ENCODE measurements at places on chromosomes 4 and X.

DNA sequence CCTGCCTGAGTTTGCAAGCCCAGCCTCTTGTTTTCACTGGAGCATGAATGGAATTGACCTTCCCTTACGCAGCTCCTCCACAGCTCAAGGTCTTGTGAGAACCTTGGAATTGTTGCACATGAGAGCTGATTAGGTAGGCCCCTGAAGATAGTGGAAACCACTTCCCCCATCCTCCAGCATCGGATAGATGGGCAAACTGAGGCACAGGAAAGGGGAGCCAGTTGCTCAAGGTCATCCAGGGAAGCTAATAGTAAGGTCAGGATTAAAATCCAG lies 27.2 kb downstream of the PJA1 start:
- DNase-seq = no peak

GRCh38 chr4:54104907-54105306 lies 4.9 kb downstream of the GSX2 start:
- no peak for DNase-seq

DNA sequence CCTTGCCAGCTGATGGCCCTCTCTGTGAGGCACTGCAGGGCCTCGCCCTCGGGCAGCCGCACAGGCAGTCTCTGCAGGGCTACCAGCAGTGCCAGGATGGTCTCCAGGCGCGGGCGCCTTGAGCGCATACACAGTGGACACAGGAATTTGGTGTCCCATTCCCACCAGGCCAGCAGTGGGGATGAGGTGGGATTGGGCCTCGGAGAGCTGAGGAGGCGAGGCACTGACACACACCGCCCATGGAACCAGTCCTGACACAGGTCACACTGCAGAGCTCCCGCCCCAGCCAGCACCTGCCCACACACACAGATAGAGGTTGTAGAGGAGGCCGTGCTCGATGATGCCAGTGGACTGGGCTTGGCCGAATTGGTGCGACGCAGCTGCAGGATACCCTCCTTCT lies 30.7 kb downstream of the KDM5C start:
- DNase-seq = no peak

DNA sequence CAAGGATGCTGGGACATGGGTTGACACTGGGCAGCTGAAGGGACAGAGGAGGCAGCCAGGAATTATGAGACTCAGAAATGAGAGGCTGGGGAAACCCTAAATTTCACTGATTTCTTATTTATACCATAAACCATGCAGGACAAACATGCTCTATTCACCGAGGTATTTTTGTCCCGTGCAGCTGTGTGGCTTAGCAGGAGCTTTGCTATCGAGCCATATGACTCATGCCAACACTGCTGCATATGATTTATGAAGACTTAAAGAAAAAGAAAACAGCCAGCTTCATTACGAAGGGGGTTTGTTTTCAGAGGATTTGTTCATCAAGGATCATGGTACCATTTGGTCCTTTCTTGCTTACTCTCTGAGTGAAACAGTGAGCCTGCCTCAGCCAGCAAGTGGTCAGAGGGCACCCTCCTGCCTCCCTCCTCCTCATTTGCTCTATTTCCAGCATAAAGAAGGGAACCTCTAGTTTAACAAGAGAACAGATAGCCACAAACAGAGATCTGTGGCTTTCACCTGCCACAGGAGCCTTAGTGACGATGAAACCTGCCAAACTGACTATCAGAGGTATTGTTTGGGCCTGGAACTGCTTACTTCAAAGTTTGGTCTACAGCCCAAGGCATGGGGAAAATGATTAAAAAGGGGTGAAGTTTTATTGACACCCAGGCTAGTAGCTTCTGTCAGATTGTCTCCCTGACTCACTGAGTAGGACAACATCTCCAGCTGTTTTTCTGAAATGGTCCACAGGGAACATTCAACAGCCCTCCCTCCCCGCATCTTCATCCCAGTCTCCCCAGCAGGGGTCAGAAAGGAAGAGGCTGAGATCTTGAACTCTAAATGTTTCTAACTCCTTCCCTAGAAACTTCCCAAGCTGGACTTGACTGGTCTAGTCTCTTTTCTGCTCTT lies 80.1 kb upstream of the MAML3 start:
- peak; percentile 81 for DNase-seq

GRCh38 chrX:150512461-150512901 lies 55.9 kb upstream of the MTM1 start:
- no peak for DNase-seq

- peak; percentile 50 for DNase-seq
Observed at GRCh38 chr4:141348125-141348524, 127.4 kb downstream of the ZNF330 start.

DNA sequence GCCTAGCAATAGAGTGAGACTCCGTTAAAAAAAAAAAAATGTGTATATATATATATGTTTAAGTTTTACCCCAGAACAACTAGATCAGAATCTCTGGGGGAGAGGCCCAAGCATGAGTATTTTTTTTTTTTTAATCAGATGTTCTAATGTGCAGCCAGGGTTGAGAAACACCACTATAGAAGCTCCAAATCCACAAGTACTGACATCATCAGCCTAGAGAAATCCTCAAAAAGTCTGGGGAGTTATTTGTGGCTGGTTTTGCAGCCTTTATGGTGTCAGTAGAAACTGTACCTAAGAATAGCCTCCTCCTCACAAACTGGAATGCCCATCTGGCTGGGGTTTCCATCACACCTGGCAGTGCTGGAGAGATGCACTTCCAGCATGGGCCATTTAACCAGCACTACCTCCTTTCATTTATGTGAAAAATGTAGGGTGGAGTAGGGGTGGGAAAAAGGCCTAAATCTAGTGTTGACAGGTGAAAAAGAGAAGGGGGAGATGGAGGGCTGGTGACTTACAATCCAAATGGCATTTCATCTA lies 93.5 kb downstream of the CBLL2 start:
- peak; percentile 56 for DNase-seq

GRCh38 chr4:141792164-141792563 lies 155.8 kb downstream of the IL15 start:
- no peak for DNase-seq

DNA sequence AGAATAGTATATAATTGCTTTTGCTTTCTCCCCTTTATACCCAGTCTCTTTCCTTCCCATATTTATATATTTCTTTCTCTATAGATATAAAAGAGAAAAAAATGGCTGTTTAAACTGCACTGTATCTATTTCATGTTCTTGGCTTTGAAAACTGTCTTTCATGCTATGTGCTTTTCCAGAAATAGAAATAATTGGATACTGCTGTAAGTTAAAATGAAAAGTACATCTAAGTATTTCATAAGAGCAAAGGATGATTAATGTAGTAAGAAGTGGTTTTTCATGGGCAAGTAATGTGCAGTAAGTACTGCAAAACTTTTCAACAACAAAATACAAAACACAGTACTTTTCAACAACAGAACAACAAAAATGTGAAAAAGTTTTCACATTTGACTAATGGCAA lies 237.9 kb downstream of the SNCA start:
- no peak for DNase-seq

GRCh38 chr4:3516061-3516835 lies 16.0 kb downstream of the LRPAP1 start:
- no peak for DNase-seq

GRCh38 chrX:44997888-44998287 lies 124.9 kb downstream of the KDM6A start:
- no peak for DNase-seq

DNA sequence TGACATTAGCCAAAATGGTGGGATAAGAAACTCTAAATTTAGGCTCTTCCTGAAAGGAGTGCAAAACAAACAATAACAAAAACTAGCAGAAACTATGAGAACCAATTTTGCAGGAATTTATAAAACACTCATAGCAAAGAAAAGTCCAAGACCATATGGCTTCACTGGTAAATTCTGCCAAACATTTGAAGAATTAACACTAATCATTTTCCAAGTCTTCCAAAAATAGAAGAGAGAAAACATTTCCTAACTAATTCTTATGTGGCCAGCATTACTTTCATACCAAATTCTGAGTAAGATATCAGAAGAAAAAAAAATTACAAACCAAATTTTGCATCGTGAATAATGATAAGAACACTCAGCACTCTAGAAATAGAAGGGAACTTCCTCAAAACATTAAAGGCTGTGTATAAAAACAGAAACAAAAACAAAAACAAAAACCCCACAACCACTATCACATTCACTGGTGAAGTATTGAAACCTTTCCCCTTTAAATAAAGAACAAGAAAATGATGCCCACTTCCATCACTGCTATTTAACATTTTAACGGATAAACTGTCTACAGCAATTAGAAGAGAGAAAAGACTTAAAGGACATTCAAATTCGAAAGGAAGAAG lies 524.3 kb upstream of the GALNTL6 start:
- no peak for DNase-seq

DNA sequence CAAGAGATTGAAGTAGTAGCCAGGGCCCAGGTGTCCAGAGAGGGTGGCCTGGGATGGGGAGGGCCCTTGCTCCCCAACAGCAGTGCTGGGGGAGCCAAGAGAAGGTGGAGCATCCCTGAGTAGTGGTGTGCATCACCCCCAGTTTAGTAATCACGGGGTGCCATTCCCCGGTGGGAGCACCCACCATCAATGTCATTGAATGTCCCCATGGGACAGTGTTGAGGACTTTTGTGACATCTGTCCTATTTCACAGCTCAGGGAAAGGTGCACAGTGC lies 4.4 kb upstream of the CPZ start:
- DNase-seq = no peak

DNA sequence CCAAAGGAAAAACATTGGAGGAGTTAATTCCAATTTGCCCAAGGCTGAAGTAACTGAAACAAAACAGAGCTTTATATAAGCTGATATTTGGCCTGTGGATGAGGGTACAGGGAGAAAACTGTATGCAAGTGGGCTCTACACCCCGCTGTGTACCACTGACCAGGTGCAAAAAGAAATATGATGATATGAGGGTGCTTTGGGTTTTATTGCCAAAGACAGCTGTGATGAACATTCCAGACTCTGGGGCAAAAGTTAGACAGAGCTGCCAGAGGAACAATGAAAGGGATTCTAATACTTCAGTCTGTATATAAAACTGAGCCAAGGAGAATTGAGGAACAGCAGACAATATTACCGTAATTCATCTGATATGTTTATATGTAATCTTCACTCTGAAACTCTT lies 117.4 kb downstream of the MID1 start:
- DNase-seq = no peak

DNA sequence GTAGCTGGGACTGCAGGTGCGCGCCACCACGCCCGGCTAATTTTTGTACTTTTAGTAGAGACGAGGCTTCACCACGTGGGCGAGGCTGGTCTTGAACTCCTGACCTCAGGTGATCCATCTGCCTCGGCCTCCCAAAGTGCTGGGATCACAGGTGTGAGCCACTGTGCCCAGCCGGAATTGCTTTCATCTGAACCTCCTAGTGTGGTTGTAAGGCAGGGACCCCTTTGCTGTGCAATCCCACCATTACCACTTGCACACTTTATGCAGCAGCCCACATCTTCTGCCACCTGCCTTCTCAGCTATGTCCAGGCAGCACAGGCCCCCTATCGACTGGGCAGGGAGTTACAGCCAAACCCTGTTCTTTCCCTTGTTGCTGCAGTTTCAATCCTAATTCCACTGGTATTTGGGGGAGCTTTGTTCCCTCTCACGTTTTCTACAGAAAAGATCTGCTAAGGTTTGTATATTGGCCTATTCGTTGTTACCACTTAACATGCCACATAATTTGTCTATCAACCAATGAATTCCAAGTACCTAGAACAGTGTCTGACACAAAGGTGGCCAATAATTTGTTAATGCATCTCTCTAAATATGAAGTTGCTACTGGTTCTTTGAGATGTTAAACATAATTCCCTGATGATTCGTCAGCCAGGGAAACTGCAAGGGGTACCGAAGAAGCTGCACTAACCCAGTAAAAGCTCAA lies 6.5 kb downstream of the RPL39 start:
- DNase-seq = peak; percentile 22

DNA sequence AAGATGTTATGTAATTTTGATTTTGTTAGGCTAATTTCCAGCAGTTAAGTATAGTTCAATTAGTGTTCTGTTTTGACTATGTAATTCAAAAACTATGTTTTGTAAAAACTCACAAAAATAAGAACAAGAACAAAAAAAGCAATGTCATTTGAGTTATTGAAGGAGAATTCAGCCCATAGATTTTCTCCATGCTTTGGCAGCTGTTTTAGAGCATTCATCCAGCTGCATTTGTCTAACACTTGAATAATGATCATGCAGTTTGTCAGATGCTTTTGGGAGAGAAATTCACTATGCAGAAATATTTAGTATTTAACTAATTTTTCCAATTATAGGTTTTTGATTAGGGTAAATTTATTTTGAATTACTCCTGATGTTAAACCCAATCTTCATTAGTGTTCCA lies 14.2 kb downstream of the CPE start:
- no peak for DNase-seq

DNA sequence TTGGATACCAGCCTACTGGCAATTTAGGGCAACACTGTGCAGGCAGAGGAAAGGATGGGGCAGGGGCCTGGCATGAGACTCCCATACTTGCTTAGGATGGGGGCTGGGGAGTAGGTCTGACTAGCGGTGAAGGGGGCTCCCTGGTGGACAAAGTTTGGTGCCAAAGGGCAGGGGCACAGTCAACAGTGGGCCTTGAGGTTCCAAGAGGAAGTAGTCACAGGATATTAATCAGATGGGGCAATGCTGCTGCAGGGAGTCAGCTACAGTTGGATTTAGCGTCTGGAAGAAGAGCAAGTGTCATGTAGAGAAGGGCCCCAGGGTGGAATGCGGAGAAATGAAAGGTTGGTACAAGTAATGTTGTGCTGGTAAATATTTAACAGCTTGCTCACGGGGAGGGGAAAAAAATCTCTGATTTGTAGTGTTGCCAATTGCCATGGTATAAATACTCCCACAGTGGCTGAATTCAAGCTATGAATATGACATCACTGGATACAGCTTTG lies 139.4 kb downstream of the PJA1 start:
- DNase-seq = peak; percentile 23

DNA sequence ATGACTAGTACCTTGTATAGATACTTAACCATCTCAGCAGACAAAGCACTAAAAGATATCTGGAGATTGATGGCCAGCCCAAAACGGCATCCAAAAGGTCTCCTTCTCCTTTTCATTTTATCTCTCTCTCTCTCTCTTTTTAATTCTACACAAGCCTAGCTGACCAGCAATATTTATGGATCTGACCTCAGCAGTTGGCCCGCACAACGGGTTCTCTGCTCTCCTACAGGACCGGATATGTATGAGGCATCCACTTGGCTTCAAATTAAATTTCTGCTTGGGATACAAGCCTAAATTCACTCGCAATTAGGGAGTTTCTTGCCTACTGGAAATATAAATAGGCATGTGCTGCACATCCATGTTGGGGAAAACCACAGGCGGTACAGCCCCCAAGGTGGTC lies 22.5 kb upstream of the CT55 start:
- DNase-seq = no peak

- no peak for DNase-seq
Observed at GRCh38 chr4:181254771-181255170, 988.4 kb upstream of the TENM3 start.

GRCh38 chr4:86483773-86484172 lies 110.3 kb upstream of the PTPN13 start:
- no peak for DNase-seq

DNA sequence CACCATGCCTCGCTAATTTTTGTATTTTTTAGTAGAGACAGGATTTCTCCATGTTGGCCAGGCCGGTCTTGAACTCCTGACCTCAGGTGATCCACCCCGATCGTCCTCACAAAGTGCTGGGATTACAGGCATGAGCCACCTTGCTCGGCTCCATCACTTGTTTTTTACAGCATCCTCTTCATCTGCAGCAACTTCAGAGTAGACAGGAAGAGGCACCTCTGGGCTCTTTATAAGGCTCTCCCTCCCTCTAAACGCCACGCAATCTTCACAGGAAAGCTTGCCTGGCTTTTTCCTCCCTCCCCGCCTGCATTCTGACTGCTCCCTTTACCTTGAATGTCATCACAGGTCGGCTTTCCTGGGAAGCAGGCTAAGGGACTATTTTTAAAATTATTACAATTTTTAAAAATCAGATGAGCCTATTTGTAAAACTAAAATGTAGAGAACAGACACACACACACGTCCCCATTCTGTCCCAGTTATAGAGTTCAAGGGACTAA lies 111.5 kb upstream of the LDB2 start:
- DNase-seq = no peak
